NCI-H2107 (cell line): ENCODE measurements at places on chromosomes 13 and 19.

DNA sequence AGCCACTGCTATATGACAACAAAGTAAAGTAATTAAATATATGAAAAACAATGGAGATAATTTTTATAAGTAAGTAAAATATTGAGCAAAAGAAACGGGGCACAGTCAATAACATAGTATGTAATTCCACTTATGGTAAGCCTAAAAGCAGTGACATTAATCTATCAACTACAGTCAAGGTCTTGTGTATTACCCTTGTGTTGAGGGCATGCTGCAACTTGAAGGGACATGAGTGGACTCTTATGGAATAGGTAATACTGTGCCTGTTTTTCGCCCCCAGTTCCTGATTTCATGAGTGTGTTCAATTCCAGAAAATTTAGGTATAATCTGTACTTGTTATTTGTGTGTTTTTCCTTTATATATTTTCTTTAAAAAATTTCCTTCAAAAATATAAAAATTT, 201.3 kb upstream of the SLITRK6 start:
- DNase-seq, result no peak

DNA sequence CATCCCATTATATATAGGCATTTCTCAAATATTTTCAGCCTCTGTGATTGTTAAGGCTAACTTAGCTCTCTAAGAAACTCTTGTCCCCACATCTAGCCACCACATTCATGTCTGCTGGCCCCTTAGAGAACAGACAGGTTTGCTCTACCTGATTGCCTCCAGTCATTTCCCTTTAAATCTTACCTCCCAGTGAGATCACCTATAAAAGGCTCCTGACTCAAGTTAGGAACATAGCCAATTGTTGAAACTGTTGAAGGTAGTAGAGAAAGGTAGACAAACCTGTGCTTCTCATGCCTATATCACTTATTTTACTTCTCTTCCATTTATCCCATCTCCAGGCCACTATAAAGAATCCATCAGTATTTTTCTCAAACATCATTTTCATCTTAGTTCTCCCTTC, 771.4 kb downstream of the DIAPH3 start:
- no peak for DNase-seq

GRCh38 chr19:40608240-40608621, 7.1 kb downstream of the LTBP4 start:
- DNase-seq, result no peak

DNA sequence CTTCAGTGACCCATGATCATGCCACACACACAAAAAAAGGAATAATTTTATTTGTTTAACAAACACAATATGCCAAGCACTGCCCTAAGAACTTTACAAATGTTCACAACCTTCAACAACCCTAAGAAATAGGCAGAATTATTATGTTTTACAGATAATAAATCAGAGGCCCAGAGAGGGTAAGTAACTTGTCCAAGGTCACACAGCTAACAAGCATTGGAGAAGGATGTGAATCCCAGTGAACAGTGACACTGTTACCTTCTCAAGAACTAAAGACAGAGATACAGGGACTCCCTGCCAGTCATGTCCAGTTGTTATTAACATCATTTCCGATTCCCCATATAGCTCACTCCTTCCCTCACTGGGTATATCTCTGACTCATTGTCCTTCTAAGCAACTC, 13.6 kb downstream of the CEACAM20 start:
- DNase-seq, result no peak

DNA sequence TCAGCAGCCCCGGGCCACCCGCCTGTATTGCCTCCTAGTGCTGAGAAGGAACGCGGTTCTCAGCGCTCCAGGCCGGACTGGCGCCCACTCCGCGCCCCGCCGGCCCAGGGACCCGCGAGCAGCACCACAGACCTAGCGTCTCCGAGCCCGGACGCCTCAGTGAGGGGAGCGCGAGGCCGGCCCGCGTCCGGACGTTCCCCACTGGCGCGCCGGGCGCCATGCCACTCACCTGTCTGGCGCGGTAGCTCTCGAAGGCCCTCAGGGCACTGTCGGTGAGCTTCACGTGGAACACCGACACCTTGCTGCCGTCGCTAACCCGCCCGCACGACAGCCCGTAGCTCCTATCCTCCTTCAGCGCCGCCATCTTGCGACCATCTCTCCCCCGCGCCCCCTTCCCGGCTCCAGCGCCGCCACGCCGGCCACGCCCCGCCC, at the start of gene ELL:
Gene ELL (minus strand): TSS at position 379 of the 432 bp plus-strand sequence. CDS start 15 bp downstream, at position 364.
- no peak for DNase-seq

DNA sequence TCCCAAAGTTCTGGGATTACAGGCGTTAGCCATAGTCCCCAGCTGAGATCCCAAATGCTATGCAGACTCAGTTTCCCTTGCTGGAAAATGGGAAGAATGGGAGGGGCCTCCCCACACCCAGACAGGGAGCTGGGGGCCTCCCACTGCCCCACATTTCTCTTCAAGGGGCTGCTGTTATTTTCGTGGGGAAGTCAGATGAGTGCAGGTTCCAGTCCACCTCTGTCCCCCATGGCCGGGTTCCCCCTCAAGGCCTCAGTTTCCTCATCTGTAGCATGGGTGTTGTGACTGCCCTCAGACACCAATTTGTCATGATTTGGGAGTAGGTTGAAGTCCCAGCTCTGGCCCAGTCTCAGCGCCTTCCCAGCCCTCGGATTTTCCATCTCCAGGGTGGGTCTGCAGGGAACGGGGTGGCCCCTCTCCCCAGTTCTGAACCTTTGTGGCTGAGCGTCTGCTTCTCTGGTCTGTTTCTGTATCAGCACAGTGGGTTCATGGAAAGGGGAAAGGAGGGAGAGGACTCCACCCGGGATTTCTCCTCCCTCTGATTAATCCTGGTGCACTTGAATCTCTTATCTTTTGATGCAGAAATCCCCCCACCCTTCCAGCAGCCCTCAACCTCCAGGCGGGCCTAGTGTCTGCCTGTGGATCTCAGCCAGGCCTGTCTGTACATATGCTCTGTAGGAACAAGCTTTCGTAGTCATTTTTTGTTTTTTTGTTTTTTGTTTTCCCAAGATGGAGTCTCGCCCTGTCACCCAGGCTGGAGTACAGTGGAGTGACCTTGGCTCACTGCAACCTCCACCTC, 12.2 kb downstream of the NFIC start:
- no peak for DNase-seq

DNA sequence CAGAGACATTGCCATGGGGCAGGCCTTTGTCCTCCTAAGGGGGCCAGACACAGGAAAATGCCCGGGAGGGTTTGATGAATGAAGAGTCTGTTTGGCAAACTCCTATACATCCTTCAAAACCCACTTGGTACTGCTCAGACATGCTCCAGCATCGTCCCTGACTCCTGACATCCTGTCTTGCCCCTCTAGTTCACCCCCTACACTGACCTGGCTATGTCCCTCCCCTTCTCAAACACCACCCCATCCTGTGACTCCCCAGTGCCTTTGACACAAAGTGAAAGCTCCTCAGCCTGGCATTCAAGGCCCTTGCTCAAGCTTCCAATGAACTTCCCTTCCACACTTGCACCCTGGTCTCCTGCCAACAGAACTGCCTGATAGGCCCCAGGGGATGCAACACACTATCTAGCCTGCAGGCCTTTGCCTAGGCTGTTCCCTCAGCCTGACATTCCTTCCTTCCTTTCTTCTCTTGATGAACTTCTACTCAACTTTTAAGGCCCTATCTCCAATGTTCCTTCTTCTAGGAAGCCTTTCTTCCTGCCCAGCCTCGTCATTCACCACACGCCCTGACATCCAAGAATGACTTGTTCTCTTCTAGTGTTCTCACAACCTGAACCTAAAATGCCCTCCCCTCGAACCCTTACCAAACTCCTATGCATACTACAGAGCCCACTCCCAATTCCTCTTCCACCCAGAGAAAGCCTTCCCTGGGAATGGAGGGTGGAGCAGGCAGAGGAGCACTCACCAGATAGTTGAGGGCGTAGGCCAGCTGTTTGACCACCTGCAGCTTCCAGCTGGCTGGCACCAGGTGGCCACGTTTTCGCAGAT, 12.4 kb downstream of the JAK3 start:
- no peak for DNase-seq

DNA sequence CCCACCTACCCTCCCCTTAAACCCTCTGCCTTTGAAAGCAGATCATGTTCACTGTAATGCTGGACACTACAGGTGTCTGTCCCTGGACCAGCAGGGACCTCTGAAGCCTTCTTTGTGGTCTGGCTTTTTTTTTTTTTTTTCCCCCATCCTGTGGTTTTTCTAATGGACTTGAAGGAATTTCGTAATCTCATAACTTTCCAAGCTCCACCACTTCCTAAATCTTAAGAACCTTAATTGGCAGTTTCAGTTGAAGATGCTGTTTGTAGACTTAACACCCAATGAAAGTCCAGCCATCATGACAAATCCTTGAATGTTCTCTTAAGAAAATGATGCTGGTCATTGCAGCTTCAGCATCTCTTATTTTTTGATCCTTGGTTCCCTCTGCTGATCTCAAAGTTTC, 45.0 kb upstream of the LRCH1 start:
- DNase-seq, result no peak

- no peak for DNase-seq
These were observed 203.1 kb downstream of the RGCC start for GRCh38 chr13:41660411-41660810.

DNA sequence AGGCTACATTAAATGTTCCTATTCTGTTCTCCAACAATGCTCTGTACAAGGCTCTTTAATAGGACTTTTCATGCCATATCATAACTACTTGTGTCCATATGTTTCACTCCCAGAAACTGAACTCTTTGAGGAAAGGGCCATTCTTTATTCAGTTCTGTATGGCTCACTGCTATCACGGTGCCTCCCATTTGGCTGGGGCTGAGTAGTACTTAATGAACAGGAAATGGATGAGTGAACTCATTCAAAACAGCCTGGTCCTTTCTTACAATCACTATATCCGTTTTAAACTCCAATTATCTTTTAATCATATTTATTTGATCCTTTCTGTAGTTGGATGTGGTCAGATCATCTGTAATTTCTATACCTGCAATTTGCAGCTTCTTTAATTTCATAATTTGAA, 410.6 kb downstream of the TBC1D4 start:
- no peak for DNase-seq

DNA sequence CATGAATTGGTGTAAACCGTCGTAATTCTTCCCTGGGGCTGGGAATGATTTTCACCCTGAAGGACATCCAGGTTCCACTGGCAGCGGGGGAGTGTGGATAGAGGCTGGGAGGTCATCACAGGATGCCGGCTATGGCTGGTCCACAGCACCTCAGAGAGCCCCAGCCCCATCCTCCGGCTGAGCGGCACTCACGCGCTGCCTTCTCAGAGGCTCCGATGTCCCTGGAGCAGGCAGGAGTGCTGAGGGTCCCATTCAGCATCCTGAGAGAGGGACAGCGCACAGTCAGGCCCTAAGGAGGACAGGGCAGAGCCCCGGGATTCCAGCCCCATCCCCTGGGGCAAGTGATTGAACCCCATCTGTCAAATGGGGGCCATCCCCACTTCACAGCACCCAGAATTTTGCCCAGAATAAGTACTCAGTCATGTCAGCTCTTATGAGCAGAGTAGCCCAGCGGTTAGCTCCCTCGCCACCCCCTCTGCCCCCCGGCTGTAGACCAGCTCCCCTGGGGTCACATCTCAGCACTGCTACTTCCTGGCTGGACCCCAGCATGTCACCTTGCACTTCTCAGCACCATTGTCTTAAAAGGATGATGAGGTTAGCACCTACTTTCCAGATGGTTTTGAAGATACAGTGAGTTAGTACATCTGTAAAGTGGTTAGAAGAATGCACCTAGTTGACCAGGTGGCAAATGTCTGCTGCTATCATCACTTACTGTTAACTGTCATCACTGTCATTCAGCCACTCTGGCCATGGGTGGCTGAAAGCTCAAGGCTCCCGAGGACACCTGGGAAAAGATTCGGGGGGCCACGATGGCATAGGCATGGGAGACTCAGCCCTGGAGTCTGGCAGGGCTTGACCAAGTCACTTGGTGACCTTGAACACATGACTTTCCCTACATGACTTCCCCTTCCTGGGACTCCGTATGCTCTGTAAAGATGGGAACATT, 11.9 kb downstream of the GRAMD1A start:
- DNase-seq, result no peak

DNA sequence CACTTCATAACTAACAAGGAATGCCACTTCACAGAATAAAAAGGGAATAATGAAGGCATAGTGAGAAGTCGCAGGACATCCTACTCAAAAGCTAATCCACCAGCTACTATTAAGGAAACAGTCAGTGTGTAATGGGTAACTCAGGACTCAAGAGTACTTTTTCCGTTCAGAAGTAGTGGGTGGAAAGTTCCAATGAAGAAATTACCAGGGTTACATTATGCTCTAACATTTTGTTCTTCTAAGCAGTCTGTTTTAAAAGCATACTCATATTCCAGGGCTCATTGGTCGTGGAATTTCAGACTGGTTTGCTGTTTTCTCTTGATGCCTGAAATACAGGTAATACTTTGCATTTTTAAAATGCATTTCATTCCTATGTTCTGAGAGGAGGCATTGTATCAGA, 222.4 kb upstream of the IRS2 start:
- DNase-seq, result no peak

- no peak for DNase-seq
These were observed 11.1 kb downstream of the FTL start for GRCh38 chr19:48975947-48976847.

DNA sequence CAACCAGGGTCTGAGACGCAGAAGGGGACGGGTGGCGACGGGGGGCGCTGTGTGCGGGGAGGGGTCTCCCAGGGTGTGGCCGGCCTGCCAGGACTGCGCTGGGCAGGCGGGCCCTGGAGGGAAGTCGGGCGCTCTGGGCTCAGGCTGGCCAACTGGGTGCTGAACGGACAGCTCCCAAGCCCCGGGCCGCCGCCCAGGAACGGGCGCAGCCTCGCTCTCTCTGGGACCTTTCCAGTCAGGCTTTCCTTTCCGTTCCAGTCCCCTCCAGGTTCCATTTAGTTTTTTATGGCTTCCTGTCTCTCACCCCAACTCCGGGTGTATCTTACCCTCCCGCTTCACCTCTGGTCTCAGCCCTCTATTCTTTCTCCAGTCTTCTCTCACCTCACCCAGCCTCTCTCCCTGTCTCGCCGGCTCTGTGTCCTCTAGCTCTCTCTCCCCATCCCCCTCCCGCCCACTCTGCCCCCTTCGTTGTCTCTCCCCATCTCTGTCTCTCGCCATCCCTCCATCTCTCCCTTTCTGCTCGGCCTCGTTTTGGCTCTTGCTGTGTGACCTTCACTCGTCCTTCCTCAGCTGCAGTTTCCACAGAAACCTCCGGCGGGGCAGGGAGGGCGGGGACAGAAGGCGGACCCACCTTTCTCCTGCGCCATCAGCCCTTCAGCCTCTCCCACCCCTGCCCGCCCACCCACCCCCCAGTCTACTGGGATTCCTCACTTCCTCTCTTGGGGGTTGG, 3.3 kb upstream of the ATP1A3 start:
- no peak for DNase-seq

DNA sequence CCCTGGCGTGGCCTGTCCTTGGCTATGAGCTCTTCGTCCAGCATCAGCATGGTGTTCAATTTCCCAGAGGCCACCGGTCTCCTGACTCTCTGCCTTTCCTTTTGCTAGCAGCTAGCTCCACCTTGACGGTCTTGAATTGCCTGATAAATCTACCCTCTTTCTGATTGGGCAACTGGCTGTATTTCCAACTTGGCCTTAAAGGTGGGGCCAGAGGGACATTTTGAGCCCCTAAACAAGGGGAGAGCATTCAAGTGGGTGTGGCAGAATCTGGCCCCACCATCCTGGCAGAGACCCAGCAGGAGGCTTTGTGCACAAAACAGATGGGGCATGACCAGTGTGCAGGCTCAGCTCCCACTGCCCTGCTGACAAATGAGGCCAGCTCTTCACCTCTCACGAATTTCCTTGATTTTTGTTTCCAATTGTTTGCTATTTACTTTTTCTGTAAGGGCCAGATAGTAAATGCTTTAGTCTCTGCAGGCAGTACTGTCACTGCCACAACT, 148.9 kb upstream of the VSTM2B start:
- DNase-seq, result no peak

- DNase-seq, result no peak
These were observed 48.2 kb upstream of the KPNA3 start for GRCh38 chr13:49840675-49841074.
